Islet precursor cell (in vitro differentiated cells): ENCODE measurements at places on chromosomes 12 and 14.

DNA sequence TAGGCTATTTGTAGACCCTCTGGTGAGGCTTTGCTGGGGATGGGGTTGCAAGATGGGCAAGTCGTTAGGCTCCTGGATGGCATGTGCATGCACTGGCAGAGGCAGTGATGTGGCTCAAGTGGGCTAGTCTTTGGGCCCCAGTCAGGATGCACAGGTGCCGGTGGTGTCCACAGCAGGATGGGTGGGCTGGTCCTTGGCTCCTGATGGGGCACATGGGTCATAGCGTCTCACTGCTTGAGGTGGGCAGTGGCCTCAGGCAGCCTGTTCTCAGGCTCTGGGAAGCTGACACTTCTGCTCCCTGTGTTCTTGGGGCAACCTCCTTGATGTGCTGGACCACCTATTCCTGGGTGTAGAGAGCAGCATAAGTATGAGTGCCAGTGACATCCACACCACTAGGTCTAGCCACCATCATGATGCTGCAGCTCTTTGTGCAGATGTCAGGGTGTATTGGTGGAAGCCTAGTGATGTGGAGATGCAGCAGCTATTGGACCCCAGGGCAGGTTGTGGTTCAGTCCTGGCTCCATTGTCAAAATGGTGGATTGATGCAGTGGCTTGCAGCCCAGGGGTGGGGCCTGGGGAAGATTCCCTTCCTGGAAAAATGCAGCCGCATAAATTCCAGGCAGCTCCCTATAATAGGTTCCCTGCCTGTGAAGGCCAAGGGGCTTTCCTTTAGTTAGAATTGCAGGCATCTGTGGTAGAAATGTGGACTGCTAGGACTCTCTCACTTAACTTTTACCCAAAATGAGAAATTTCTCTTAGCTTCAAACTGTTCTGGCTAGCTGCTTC lies 742.5 kb upstream of the MDGA2 start:
- no peak for DNase-seq

GRCh38 chr12:52122540-52122871 lies 43.0 kb downstream of the SMIM41 start:
- peak; percentile 51 for DNase-seq

DNA sequence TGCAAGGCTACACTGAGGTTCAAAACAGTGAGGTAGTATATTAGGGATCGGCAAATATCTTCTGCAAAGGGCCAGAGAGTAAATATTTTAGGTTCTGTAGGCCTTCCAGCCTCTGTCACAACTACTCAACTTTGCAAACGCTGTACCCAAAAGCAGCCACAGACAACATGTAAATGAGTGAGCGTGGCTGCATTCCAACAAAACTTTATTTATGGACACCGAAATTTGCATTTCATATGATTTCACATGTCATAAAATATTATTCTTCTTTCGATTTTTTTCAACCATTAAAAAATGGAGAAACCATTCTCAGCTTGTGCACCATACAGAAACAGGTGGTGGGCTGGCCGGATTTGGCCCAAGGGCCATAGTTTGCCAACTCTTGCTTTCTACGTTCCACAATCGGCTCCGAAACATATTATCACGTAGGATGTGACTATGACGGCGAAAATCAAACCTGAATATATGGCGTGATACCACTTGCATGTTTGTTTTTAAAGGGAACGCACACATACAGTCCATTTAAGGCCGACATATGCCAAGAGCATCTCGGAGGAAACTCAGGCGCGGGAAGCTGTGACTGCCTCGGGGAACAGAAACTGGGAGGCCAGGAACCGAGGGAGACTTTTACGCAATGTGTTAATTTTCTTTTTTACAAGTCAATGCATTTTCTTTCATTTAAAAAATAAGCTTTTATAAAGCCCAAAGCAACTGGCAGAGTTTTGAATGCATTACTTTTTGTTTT lies 7.1 kb downstream of the NCOR2 start:
- no peak for DNase-seq

- DNase-seq: no peak
Observed at GRCh38 chr12:105100207-105100985, 7.1 kb upstream of the WASHC4 start.

- no peak for DNase-seq
Observed at GRCh38 chr14:91396959-91397815, 20.4 kb downstream of the CCDC88C start.
